ENCODE measurements at places on chromosomes 4 and X.

DNA sequence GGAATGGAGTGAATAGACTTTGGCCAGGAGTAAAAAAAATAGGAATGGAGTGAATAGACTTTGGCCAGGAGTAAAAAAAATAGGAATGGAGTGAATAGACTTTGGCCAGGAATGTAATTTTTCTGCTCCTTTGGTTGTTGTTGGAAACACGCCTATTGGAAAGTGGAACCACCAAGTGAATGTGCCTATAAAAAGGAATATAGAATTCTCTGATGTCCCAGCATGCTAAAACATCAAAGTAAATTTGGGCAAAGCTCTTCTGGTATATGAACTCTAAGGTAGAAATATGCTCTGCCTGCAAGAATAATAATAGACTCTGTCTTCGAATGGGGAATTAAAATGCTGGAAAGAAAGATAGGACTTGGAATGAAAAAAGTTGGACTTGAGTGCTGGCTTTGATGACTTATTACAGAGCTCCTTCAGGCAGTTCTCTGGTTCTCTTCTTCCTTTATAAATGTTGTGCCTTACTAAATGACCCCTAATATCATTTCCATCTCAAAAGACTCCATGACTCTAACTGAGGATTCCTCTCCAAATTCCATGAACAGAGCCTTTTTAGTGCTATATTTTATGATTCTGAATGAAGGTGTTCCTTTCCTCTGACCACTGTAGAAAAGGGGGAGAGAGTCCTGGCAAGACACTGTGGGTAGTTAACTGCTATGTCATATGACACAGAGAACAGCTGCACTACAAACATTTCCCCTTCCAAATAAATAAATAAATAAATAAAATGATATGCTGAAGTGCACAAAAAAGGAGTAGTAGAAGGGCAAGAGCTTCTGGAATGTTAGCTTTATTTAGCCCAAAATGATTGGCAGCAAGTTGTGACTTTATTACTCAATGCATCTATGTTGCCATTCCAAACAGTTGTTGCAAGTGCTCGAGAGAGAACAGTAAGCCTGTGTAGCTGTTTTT, 13.5 kb upstream of the GBA3 start:
- DNase-seq = no peak

DNA sequence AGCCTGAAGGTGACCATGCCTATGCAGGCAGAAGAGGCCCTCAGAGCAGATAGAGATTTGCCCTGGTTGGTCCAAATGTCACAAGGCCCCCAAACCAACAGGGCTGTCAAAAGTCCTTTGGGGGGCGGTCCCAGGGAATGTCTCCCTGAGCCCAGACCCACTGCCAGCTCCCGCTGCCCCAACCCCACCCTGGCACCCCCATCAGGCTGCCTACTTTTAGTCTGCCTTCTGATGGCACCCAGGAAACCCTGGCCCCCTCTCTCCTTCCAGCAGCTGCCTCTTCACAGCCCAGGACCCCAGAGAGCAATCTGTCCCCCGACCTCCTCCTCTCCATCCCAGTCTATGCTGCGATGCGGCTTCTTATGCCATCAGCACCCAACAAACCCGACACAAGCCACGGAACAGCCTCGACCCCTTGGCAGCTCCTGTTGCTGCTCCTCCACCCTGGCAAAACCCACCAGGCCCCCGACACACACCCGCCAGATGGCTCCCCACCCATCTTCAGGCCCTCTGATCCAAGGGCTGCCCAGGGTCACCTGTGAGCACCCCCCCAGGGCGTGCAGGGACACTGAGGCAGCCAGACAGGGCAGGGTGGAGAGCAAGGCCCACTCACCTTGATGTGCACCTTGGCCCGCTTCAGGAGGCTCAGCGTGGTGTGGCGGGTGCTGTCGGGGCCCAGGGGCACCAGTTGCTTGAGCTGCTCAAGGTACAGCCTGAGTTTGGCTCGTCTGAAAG, 9.9 kb downstream of the MXD4 start:
- DNase-seq = no peak

DNA sequence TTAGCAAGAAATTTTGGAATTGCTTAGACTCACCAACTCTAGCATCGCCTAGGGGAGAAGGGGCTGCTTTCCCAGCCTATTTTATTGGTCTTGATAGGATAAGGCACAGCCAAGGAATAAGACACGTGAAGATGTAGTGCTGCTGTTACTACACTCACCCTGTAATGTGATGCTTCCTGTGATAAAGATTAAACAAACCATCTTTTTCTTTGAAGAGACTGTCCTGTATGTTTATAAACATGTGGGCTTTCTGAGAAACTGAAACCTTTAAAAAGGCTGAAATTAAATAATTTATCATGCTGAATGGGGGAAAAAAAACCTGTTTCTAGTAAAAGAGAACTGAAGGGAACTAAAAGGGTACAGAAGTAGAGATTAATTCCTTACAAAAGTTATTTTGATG, 13.2 kb downstream of the TAPT1 start:
- no peak for DNase-seq

DNA sequence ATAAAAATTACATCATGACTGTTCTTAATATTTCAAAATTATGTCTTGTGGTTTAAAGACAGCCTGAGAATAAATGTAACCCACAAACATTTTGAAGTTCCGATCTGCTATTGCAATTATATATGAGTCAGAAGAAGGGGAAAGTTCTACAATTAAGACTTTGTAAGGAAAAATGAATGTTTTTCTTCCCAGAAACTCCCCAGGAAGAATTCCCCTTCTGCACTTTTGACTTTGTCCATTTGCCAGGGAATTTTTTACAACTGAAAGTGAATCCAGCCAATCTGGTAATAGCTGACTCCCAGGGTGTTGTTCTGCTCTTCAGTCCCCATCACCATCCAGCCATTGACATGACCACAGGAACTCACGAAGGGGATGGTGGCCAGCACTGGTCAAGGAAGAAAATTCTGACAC, 61.6 kb upstream of the NOCT start:
- no peak for DNase-seq

GRCh38 chrX:8738588-8739189, 6.8 kb upstream of the ANOS1 start:
- no peak for DNase-seq

DNA sequence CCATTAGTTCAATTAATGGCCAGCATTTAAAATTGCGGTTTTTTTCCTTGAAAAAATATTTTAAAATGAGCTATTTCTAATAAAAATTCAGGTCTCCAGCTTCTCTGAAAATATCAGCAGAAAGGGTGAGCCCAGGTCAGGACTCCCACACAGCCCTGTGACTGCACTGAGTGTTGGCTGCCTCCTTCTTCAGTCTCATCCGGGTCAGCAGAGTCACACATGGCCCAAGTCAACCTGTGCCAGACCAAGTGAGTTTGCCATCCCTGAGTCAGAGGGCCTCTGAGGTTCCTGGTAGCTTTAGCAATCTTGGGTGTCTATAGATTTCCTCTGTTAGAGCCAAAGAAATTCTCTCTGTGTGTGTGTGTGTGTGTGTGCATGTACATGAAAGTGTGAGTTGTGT, 22.1 kb upstream of the MSX1 start:
- DNase-seq = no peak

DNA sequence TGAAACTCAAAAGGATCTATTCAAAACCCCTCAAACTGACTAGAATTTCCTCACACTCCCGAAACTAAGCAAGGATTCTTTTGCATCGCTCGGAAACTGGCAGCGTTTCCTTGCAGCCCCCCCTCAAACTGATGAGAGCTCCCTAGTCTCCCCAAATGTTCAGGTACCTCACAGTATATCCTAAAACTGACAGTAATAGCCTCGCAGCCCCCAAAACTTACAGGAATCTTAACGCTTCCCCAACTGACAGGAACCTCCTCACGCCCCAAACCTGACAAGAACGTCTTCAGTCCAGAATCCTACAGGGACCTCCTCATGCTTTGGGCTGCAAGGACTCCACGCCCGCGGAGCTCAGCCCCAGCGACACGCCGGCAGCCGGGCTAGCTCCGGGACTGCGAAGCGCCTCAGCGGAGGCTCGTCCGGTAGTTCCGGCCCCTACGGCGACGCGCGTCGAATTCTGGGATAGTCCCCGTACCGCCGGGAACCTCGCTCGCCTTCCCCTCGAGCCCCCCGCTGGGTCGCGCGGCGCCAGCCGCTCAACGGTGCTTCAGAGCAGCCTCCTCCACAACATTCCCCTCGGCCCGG, 640 bp downstream of the PHF8 start:
- no peak for DNase-seq

- DNase-seq = no peak
Measured at GRCh38 chr4:4673070-4673469, 131.2 kb upstream of the STX18 start.

DNA sequence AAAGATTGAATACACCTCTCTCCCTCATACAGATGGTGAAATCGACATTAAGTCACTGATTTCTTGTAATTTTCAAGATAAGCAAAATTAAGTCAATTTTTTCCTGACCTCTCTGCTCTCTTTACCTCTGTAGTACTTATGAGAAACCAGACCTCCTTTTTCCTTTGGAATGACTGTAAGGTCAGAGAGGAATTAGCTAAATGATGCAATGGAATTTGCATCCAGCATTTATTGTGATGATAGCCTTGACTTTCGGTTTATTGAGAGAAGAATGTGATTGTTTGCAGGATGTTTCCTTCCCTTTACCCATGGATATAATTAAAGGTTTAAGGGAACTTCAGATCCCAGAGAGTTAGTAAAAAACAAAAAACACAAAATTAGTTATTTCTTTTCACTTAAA, 22.4 kb downstream of the STK26 start:
- no peak for DNase-seq

DNA sequence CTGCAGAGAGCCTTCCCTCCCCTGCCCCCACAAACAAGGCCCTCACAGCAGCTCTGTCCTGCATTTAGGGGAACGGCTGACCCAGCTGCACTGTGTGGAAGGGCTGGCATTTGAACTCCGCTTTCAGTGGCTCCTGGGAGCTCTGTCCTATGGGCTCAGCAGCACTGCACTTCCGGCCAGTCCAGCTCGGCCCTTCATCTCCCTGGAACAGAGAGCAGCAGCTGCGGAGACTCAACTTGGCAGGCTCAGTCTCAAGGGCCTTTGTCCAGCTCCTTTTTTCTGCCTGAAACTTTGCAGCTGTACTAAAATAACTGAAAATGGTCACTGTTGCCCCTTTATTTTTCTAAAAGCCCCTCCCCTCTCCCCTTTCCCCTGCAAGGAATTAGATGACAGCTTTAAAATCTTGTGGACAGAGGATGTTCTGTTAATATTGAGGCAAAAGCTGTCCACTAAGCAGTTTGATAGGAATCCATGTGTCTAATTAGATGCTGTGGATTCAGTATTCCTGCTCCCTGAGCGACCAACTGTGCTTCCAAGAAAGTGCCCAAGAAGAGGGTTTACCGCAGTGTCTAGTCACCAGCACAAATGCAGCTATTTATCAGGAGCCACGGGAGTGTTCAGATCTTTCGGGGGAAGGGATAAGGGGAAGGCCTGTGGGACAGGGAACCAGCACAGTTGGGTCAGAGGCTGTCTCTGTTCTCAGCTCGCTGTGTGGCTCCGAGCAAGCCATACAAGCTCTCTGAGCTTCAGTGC, 133.1 kb downstream of the AFAP1 start:
- DNase-seq = no peak

GRCh38 chr4:145103496-145103895, 5.4 kb downstream of the ABCE1 start:
- no peak for DNase-seq

DNA sequence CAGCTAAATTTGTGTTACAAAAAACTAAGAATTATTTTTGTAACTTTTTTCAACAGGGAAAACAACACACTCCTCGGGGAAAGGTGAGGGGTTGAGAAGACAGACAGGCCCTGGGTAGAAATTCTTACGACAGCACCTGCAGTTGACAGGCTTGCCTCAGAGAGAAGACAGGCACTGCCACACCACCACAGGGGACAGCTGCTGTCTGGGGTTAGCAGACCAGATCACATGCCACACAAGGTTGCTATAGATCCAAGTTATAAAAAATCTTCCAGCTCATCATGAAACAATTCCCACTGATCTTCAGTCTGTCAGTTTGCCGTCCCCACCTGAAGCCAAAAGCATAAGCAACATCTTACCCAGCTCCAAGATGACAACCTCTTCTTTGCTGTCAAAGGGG, 143.2 kb upstream of the ZCCHC13 start:
- no peak for DNase-seq

DNA sequence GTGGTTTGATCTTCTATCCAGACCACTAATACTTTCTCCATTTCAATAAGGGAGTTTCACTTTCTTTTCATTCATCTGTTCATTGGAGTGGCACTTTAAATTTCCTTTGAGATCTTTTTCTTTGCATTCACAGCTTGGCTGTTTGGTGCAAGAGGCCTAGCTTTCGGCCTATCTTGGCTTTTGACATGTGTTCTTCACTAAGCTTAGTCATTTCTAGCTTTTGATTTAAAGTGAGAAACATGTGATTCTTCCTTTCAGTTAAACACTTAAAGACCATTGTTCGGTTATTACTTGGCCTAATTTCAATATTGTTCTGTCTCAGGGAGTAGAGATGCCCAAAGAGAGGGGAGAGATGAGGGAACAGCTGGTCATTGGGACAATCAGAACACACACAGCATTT, 24.3 kb downstream of the CXCL13 start:
- DNase-seq = no peak

- DNase-seq = no peak
Measured at GRCh38 chr4:98905839-98906238, 23.1 kb downstream of the EIF4E start.

GRCh38 chr4:142743121-142743825, 102.8 kb downstream of the INPP4B start:
- no peak for DNase-seq

- DNase-seq = no peak
Measured at GRCh38 chr4:78749972-78750727, 26.0 kb upstream of the BMP2K start.

- DNase-seq = no peak
Measured at GRCh38 chr4:83285055-83285407, 433 bp upstream of the COQ2 start.

DNA sequence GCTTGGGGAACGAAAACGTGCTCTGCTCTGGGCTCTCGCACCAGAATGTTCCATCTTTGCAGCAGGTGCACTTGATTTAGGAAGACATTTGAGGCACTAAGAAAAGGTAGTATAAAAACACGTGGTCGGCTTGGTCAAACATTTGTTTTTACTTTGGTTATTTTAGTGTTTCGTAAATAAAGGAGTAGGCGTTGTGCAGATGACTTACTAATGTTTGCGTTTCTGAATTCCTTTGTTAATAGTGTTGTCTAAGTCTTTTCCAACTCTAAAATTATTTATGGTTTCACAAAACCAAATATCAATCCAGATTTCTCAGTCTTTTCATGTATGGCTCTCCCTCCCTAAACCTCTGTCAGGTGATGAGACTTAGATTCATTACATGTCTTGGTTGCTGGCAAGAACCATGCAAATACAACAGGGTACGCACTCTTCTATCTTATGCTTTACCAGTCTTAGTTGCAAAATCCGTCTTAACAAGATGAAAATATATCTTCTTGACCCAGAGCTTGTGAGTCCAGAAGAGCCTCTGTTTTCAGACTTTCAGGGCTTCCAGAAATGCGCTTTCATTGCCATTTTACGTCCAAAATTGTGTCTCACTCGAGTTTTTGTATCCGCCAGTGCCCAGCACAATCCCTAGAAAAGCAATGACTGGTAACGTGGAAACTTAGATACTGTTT, 686 bp downstream of the MTHFD2L start:
- no peak for DNase-seq

DNA sequence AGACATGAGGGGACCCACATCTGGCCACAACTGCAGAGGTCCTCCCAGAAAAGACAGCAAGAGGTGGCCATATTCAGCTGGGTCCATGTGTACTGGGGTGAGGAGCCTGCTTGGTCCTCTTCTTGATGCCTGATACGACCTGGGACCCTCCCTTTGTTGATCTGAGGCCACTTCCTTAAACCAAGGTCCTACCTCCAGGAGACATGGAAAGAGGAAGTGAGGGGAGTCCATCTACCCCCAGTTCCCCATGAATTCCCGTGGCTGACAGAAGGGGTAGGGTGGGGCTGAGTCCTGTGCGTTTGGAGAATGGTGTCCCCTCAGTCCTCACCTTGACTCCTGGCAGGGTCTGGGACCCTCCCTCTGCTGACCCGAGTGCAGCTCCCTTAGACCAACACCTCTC, 2.1 kb downstream of the MAGEA10 start:
- no peak for DNase-seq
